ENCODE measurements at places on chromosomes 2 and 18. TPM values are rescaled to one million over a fixed set of nuclear protein-coding genes. Genes with fewer than 3 reads are reported as not detected.

Gene NYAP2
- total RNA-seq = not detected

Gene CYP26B1
- 0.31 TPM for total RNA-seq

Gene FSIP2
- 3.8 TPM for total RNA-seq

DNA sequence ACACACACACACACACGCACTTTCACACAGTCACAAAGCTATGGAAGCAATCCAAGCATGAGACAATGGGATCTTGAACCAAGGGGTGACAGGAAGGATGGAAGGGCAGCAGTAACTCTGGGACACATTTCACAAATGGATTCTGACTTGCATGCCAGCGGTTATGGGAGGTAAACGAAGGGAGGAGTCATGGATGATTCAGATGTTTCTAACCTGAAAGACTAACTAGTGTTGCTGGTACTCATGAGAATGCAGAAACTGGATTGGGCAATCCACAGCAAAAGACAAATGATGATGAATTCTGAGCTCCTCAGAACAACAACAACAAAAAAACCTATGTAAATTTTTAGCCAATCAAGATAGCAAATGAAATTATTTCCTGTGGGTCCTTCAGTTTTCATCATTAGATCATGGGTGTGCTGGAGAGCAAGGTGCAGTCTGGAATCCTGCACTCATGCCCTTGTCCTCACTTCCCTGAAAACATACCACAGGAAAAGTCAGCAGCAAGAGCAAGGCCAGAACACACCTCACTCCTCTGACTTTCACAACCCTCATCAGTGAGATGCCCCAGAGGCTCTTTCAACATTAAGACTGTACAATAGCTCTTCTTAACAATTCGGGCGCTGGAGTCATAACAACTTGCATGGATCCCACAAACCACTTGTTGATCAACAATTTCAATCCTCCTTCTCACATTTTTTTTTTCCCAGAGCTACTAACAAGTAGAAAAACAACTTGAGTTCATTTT, 32.6 kb downstream of the ABCA12 start:
- no peak for DNase-seq

- no peak for DNase-seq
Observed at GRCh38 chr2:120722568-120723421, 12.9 kb upstream of the GLI2 start.

DNA sequence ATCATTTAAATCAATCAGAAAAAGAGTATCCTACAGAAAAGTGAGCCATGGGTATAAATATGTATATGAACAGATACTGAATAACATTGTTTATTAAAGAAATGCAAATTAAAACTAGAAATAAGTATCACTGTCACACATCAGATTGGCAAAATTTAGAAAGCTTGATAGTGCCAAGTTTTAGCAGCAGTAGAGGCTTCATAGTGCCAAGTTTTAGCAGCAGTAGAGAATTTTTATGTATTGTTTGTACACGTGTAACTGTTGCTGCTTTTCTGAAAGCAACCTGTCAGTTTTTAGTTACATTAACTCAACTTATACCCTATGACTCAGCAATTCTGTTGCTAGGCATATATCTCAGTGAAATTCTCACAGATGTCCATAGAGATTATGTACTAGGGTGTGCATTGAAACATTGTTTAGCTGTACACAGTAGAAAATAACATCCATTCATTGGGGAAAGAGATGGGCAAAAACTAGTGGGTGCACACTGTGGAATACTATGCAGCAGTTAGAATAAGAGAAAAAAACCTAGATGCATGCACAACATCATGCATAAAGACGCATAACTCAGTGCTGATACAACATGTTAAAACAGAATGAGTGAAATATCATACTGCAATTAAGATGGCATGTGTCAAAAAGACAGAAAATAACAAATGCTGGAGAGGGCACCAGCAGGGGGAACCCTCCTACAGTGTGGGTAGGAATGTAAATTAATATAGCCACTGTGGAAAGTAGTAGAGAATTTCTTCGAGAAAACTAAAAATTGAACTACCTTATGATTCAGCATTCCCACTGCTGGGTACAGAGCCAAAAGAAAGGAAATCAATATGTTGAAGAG, 294.5 kb upstream of the NT5C1B start:
- DNase-seq = peak; percentile 37

DNA sequence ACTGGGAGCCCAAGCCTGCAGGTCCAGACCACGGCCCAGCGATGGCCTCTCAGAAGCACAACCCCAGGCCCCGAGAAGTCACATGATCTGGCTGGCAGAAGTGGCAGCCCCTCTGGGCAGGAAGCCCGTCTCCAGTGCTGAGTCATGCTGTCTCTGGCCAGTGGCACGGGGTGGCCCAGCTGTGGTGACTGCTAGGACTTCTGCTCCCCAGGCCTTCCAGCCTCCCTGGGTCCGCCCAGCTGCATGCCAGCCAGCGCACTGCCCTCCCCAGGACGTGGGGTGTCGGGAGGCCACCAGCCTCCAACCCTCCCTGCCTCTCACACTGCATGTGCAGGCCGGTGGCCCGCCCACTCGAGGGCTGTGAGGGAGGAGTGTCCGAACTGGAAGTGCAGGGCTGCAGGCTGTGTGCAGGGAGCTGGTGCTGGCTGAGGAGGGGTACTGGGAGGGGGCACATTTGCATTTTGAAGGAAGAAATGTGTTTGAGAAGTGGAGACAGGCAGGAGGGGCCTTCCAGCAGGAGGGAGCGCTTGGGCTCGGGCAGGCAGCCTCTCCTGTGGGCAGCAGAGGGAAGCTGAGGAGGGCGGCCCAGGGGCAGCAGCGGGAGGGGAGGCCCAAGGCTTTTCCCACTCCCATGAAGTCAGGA, 17.0 kb upstream of the HPCAL1 start:
- DNase-seq = no peak

- peak; percentile 27 for DNase-seq
Observed at GRCh38 chr18:64972545-64972944, 778.3 kb upstream of the CDH7 start.

- no peak for DNase-seq
Observed at GRCh38 chr2:48098539-48098938, 192.2 kb upstream of the FBXO11 start.

DNA sequence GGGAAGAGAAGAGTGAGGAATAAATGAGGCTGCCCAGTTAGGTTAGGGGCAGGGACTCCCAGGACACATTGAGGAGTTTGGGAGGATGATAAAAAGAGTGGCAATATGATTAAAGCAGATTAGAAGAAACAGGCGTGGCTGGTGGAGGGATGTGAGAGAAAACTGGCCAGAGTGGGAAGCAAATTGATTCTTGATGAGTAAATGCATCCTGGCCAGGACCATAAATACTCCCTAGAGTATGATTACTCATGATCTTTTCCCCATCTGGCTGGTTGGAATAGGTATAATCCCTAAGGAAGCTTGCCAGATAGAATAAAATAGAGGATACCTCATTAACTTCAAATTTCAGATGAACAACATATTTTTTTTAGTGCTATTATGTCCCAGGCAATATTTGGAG, 21.5 kb upstream of the DAW1 start:
- DNase-seq = no peak

DNA sequence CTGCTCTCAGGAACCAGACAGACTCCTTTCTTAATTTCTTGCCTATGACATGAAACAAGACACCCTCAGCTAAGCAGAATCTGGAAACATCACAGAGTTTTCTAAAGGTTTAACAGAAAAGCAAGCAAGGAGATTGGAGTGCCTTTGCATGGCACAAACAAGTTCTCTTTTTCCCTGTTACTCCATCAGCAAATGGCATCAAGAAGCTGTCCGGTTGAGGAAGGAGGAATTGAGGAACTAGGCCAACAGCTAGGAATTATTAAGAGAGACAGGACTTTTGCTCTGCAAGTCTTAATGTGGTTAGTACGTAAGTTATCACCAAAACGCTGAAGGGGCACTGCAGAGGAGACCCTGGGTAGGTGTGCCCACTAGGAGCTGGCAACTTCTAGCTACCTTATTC, 53.2 kb downstream of the NEB start:
- no peak for DNase-seq

DNA sequence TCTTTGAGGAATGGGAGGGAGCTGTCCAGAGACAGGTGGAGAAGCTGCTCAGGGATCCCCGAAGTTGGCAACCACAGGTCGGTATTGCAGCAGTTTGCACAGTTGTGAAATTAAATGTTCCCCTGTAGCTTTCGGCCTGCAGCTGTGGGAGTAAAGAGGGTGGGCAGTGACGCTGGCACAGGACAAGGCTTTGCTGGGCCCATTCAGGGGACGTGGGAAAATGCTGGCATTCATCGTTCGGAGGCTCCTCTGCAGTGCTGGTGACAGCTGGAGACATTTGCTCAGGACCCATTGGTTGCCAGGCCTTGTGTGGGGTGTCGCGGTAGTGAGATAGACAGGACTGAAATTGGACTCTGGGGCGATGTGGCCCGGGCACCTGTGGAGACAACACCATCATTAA, 173.7 kb downstream of the MYCN start:
- DNase-seq = no peak

GRCh38 chr2:169286624-169287231, 75.6 kb downstream of the LRP2 start:
- peak; percentile 37 for DNase-seq

- DNase-seq = no peak
Observed at GRCh38 chr2:163351966-163352365, 383.8 kb downstream of the FIGN start.

GRCh38 chr2:23460993-23461392, 76.0 kb downstream of the KLHL29 start:
- DNase-seq = no peak

- DNase-seq = no peak
Observed at GRCh38 chr18:21996351-21996826, 173.0 kb upstream of the GATA6 start.

GRCh38 chr2:10548626-10549025, 100.5 kb upstream of the ODC1 start:
- peak; percentile 54 for DNase-seq

GRCh38 chr2:233490831-233491230, 75.8 kb downstream of the USP40 start:
- DNase-seq = no peak

DNA sequence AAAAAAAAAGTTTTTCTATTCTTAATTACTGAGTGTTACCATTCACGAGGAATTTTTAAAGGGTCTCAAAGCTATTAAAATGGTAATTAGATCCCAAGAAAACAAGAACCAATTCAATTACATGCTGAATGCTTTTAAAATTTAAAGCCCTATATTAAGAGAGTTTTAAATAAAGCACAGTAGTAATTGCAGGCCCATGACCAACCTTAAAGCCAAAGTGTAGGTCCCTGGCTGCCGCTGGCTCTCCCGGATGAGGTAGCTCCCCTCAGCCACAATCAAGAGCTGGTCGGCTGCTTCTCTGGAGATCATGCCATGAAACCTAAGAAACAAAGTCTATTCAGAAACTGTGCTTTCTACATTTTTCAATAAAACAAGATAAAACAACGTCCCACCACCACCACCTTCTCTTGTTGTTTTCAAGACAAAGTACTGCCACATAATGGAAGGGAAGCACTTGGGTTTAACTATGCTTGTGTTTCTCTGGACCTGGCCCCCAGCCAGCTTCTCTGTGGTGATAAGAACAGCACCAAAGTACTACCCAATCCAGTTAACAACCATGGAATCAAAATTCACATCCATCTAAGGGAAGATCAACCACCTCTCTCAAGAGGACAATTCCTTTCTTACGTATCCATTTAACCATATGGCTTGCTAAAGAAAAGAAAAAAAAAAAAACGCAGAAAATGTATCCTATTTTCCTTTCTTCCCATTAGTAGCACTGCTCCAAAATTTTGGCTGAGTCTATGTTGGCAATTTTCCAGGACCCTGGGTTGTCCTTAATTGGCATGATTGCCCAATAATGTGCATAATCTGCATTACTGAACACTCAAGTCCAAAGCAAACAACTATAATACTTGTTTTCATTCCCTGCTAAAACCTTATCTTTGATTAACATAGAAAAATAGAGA, 90.1 kb downstream of the CHN1 start:
- DNase-seq = no peak

DNA sequence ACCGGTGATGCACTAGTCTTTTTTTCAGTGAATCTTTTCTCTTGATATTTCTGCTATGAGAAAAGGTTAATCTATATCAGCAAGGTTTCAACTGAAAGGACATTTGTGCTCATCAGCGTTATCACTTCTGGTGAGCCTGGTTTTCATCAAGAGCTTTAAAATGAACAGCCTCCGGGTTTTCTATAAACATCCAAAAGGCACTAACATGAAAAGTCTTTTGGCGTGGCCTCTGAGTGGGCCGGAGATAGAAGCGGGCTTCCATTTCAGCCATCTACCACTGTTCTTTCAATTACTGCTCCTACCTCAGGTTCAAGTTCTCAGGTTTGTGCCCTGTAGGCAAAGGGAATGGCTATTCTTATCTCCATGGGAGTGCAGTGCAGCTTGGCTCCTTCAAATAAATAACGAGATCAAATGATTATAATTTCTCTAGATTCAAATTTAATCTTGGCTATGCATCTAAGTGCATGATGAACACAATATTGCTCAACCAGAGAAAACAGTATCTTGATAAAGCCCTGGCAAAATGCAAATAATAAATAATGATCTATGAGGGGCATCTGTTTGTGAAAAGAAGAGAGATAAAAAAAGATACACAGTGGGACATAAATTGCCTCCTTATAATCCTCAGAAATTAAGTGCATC, 314.8 kb downstream of the CDH2 start:
- no peak for DNase-seq

DNA sequence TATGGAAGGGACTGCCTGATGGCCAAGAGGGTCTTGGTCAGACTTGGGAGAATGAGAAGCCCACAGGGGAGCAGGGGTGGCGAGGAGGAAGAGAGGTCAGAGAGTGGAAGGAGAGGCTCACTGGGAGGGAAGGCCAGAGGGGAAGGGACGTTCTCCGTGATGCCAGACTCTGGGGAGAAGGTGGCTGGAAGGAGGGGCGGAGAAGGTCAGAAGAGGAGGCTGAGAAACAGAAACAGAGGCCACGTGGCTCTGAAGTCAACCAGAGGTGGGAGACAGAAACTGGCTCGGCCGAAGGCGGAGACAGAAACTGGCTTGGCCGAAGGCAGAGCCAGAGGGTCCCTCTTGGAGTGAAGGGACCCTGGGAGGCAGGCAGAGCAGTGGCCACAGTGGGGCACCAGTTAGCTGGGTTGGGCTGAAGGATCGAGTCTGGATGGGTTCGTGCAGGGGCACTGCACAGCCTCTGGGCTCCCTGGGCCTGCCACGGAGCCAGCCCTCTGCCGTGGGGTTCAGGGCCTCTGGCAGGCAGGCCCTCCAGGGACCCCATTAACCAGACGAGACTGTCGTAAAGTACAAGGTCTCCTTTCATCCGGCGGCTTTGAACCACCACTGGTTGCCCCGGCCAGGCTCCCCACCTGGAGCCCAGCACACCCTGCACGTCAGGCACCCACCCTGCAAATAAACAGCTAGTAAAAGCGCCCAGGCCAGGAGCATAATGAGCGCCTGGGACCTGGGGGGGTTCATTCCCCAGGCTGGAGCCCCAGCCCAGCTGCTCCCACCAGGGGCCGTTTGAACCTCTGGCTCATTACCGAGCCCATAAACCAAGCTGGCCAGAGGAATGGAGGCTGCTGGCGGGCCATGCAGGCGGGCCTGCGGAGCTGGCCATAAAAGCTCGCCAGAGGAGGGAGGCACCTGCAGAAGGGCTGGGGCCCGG, 218.8 kb downstream of the DYSF start:
- peak; percentile 53 for DNase-seq

GRCh38 chr2:234444893-234445292, 52.0 kb downstream of the ARL4C start:
- DNase-seq = no peak
